Substantia nigra (tissue), 51 donors: ENCODE measurements at places on chromosomes 12 and 14.

DNA sequence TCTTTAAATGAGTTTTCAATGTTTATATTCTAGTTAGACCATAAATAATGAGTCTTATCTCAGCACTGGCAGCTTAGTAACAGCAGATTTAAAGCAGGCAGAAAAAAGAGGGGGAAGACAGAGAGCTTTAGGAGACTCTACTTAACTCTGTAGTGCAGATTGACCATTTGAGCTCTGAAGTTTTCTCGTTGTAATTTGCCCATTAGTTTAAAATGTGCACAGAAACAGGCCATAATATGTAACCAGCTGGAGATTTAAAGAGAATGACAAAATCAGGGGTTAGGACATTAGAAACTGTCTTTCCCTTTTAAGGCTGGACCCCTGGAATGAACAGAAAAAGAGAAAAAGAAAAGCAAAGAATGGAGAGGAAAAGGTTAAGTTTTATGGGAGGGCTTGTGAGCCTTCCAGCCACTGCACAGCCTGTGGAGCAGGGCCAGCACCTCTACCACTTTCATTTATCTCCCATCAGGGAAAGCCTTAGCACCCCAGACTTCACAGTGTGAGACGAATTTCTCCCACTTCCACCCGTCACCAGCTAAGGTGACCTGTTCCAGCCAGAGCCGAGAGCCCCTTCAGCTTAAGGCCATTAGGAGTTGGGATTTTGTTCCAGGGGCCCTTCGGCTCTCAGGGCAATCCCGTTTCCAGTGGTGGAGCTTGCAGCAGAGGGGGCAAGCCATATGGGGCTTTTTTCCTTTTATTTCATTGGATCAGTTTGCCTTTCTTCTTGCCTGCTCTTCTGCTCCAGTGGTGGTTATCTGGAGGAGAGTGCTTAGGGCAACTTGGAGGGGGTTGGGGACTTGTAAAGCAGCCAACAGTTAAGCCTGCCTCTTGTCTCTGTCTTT is 8.0 kb downstream of the IL22 start:
- DNase-seq, result no peak

- DNase-seq, result no peak
These were observed 9.2 kb upstream of the APOLD1 start for GRCh38 chr12:12776261-12776660.

- DNase-seq, result no peak
These were observed 65.9 kb upstream of the FBRSL1 start for GRCh38 chr12:132423820-132424645.

DNA sequence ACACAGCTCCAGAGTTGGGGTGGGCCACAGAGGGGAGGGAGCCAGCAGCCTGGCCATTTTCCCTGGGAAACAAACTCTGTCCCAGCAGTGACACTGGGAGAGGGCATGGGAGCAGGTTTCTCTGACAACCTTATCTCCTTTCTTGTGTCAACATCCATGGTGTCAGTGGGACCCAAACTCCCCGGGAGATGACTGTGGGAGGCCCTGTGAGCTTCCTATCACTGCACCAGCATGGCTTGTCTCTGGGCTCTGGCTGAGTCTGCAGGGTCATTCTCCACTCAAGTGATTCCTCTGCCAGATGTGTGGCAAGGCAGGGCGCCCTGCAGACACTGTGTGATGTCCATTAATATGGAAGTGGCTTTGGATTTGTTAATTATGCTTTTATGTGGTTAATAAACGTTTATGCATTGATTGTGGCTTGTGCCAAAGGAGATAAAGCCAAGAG is 10.1 kb downstream of the LRTM2 start:
- DNase-seq, result no peak

DNA sequence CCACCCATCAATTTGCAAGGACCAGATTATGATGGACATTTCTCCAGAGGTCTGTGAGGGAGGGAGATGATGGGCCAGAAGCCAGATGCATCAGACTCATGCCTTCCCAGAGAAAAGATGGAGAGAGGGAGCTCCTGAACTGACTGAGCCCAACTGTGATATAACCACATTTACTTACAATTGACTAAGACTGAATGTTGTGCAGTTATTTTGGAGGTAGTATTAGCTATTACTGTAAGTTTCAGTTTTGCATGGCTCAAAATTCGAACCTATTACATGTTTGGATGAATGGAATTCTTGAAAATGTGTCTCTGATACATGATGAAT is 211.1 kb upstream of the SFSWAP start:
- DNase-seq, result no peak

- DNase-seq, result no peak
These were observed 56.1 kb upstream of the TCL1A start for GRCh38 chr14:95769976-95770375.

DNA sequence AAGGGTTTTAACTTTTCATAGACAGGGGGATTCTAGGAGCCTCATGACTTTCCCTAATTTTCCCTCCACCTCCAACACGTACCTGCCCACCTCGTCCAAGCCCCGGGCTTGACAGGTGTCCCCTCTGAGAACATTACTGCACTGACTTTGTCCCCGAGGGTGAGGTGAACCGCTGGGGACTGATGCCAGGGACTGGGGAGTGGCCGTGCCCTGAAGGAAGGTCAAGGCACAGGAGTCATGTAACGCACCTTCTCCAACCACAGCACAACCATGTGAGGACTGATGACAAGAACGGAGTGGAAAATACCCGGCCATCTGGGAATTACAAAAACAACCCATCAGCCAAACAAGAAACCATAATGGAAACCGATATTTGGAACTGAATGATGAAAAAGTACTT is 214.7 kb upstream of the C14orf180 start:
- DNase-seq, result no peak

- DNase-seq, result no peak
These were observed 28.5 kb downstream of the RERG start for GRCh38 chr12:15192720-15193119.

DNA sequence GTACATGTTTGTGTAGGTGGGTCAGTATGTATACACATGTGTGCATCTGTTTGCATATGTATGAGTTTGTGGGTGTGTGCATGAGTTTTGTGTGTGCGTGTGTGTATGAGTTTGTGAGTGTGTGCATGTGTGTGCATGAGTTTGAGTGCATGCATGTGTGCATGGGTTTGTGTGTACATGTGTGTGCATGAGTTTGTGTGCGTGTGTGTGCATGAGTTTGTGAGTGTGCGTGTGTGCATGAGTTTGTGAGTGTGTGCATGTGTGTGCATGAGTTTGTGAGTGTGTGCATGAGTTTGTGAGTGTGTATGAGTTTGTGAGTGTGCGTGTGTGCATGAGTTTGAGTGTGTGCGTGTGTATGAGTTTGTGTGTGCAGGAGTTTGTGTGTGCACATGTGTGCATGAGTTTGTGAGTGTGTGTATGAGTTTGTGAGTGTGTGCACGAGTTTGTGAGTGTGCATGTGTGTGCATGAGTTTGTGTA is 61.5 kb downstream of the FZD10 start:
- no peak for DNase-seq

- no peak for DNase-seq
These were observed 1.8 kb downstream of the TM7SF3 start for GRCh38 chr12:27012239-27012981.

DNA sequence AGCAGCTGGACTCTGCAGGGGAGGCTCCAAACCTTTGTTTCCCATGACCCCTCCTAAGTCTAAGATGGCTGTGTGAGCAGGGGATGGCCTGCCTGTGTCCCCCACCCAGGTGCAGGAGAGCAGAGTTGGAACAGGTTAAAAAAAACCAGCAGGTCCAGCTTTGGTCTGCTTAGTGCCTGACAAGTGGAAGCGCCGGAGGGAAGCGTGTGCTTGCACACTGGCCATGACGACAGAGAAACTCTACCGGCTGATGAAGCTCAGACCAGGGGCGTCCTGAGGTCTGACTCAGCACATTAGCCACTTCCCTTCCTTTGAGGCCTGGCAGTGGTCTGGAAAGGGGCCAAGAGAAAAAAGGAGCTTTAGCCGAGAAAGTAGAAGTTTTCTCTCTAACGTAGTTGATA is 280.1 kb downstream of the VRK1 start:
- DNase-seq, result peak; percentile 29

DNA sequence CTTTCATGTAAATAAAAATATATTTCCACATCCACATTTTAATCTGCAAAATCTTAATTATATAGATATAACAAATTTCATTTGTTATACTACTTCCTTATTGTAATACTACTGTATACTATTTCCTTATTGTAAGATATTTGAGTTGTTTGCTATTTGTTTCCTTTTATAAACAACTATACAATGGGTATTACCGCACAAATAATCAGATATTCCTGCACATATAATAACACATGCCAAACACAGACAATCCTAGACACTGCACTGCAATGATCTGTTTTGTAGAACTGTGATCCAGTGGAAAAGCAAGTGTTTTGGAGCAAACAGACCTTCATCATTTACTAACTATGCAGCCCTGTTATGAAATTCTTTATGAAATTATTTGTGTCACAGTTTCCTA is 30.5 kb downstream of the PRKD1 start:
- DNase-seq, result no peak

DNA sequence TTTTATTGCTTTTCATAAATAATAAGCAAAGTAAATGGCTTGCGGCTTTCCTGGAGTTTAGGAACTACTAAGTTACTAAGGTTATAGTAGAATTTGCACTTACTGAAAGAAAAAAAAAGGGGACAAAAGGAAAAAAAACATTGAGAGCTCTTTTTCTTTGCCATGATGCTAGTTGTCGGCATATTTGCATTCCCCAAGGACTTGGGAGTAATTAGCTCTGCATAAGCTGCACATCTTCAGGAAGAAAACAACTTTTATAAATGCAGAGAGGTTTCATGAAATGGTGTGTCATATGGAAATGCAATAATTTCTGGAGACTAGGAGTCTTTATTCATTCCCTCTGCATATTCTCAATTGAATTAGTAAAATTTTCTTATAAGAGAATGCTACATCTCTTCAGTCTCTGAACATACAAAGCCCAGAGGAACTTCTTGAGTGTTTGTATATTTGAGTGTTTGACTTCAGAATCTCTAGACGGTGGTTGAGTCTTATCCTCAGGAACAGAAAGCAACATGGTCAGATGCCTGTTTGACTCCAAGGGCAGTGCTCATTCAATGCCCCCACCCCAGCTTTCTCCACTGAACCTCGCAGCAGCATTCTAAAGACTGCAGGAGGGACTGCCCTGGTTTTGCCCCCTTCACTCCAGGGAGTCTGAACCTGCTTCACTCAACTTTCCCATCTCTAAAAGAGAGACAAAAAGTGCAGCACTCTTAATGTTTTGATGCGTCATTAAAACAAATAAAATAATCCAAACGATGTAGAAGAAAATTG is 158.9 kb upstream of the EEA1 start:
- no peak for DNase-seq

- no peak for DNase-seq
These were observed 12.8 kb upstream of the PALS1 start for GRCh38 chr14:67228325-67228984.

- no peak for DNase-seq
These were observed 80.5 kb upstream of the GARIN6 start for GRCh38 chr12:99567072-99567471.

DNA sequence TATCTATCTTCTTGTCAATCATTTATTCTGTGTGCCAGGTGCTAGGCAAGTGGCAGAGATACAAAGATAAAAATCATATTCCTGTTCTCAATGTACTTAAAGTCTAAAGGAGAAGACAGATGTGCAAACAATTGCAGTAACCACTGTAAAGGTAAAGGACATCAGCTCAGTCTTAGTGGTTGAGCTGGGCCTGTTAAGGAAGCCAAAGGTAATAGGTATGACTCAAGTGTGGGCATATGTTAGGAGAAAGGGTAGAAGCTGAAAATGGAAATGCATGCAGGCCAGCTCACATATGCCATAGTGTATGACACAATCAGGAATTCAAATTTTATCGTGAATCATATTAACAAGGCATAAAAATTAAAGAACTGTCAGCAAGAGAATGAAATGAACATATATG is 49.8 kb downstream of the FAR2 start:
- DNase-seq, result no peak

DNA sequence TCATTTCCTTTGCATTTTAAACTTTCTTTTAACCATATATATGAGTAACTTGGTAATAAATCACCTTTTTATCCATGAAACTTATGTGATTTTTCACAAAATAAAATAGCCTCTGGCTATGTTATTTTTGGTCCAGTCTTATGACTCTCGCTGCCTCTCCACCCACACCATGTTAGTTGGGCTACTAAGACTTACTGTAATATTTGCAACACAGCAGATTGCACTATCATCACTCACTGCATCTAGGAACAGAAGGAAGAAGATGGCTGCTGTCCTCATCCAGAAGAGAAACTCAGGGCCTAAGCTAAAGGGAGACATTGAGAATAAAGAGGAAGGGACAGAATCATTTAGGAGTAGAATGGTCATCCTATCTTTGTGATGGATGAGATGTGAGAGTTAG is 12.6 kb upstream of the B4GALNT3 start:
- no peak for DNase-seq

DNA sequence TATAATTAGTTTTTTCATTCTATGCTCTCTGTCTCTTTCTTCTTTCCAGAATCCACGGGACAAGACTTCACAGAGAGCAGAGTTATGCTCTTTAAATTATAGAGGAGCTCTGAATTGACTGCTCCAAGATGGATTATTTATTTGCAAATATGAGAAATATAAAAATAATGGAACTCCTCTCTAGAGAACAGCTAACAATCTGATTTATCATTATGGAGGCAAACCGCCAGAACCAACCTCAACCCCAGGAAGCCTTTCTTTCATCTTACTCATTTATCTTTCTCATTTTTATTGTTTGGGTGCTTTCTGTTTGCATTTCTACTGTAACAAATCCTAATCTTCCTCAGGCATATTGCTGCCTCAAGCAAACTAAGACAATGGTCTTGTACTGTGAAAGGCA is 216.5 kb downstream of the C12orf50 start:
- no peak for DNase-seq

DNA sequence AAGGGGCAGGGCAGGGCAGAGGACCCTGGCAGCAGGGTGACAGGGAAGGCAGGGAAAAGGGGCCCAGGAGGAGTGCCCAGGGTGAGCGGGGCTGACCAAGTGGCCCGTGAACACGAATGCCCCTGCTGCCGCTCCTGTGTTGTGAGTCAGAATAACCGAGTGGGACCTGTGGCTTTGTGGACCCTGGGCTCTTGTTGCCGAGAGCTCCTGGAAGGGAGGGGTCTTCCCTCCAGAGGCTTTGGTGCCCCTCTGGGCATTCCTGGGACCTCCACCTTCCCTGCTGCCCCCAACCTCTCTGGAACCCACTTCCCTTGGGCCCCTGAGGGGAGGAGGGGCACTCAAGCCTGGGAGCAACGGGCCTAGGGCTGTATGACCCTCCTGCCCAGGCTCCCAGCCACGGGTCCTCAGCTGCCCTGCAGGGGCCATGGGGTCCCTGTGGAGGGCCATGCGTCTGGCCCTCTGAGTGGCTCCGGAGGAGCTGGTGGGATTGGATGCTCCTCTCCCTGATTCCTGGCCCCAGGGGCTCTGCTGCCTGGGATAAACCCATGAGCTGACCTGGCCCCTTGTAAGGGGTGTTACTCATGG is 319.4 kb downstream of the TMEM121 start:
- no peak for DNase-seq
